ENCODE measurements at places on chromosomes 12 and 14. TPM values are rescaled to one million over a fixed set of nuclear protein-coding genes. Genes with fewer than 3 reads are reported as not detected.

DNA sequence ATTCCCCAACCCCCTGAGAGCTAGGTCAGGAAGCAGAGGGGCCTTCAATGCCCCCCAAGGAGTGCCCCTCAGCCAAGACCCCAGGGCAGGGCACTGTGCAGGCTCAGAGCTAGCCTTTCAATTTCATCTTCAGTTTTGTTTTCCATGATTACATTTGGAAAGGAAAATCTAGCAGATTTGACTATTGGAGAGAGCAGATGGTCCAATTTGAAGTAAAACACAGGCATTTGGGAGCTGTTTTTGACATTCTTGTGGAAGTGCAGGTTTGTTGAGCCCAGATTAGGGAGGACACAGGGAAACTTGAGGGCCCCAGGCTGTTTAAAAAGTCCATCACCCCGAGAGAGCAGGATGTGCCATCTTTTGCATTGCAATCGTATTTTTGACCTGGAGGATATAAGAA is 58.6 kb upstream of the GPATCH2L start:
- no peaks in the 10 kb centered on the region for H3K36me3 ChIP-seq
- peaks cover 11% of the 10 kb centered on the region for H3K4me1 ChIP-seq
- no peak overlapping the region for H3K4me3 ChIP-seq

- H3K4me1 ChIP-seq: no peaks in the 10 kb centered on the region
- H3K27ac ChIP-seq: no peak overlapping the region
- H3K27me3 ChIP-seq: no peaks in the 10 kb centered on the region
- DNase-seq: no peak
Measured at GRCh38 chr14:33560718-33561431, 390.0 kb downstream of the EGLN3 start.

- no peaks in the 10 kb centered on the region for H3K27me3 ChIP-seq
- no peak overlapping the region for H3K27ac ChIP-seq
- H3K4me3 ChIP-seq: no peak overlapping the region
- no peaks in the 10 kb centered on the region for H3K4me1 ChIP-seq
- DNase-seq: no peak
Measured at GRCh38 chr12:109686523-109686922, 27.1 kb upstream of the FAM222A start.

GRCh38 chr12:94535510-94535921 is 75.8 kb upstream of the CEP83 start:
- no peak overlapping the region for H3K4me3 ChIP-seq
- H3K27me3 ChIP-seq: no peaks in the 10 kb centered on the region
- peaks cover 5% of the 10 kb centered on the region for H3K4me1 ChIP-seq
- H3K36me3 ChIP-seq: no peaks in the 10 kb centered on the region
- H3K27ac ChIP-seq: no peak overlapping the region

- DNase-seq: no peak
- no peaks in the 10 kb centered on the region for H3K27me3 ChIP-seq
- no peaks in the 10 kb centered on the region for H3K4me1 ChIP-seq
- H3K36me3 ChIP-seq: no peaks in the 10 kb centered on the region
Measured at GRCh38 chr12:88339966-88340365, 197.9 kb downstream of the TMTC3 start.

- no peak overlapping the region for H3K27ac ChIP-seq
- peaks cover 14% of the 10 kb centered on the region for H3K36me3 ChIP-seq
- no peak for DNase-seq
- no peaks in the 10 kb centered on the region for H3K4me1 ChIP-seq
- H3K4me3 ChIP-seq: no peak overlapping the region
Measured at GRCh38 chr14:35320472-35320871, 28.3 kb downstream of the PSMA6 start.

GRCh38 chr12:95089462-95089861 is 16.0 kb upstream of the NR2C1 start:
- no peak overlapping the region for H3K27ac ChIP-seq
- no peak for DNase-seq
- no peak overlapping the region for H3K4me3 ChIP-seq
- no peaks in the 10 kb centered on the region for H3K4me1 ChIP-seq
- H3K36me3 ChIP-seq: no peaks in the 10 kb centered on the region
- no peaks in the 10 kb centered on the region for H3K27me3 ChIP-seq

GRCh38 chr14:60775296-60775695 is 40.7 kb downstream of the MNAT1 start:
- no peak overlapping the region for H3K27ac ChIP-seq
- no peaks in the 10 kb centered on the region for H3K4me1 ChIP-seq
- H3K27me3 ChIP-seq: no peaks in the 10 kb centered on the region
- DNase-seq: no peak

- peaks cover 10% of the 10 kb centered on the region for H3K4me1 ChIP-seq
- no peak for DNase-seq
- peak overlapping the region; percentile 84 for H3K4me3 ChIP-seq
- H3K27ac ChIP-seq: peak overlapping the region; percentile 88
- H3K27me3 ChIP-seq: no peaks in the 10 kb centered on the region
Measured at GRCh38 chr14:87992346-87992717, 650 bp downstream of the GALC start.

- H3K36me3 ChIP-seq: no peaks in the 10 kb centered on the region
- no peak overlapping the region for H3K4me3 ChIP-seq
- DNase-seq: no peak
- H3K4me1 ChIP-seq: no peaks in the 10 kb centered on the region
Measured at GRCh38 chr14:34742270-34743115, 28.1 kb upstream of the CFL2 start.

DNA sequence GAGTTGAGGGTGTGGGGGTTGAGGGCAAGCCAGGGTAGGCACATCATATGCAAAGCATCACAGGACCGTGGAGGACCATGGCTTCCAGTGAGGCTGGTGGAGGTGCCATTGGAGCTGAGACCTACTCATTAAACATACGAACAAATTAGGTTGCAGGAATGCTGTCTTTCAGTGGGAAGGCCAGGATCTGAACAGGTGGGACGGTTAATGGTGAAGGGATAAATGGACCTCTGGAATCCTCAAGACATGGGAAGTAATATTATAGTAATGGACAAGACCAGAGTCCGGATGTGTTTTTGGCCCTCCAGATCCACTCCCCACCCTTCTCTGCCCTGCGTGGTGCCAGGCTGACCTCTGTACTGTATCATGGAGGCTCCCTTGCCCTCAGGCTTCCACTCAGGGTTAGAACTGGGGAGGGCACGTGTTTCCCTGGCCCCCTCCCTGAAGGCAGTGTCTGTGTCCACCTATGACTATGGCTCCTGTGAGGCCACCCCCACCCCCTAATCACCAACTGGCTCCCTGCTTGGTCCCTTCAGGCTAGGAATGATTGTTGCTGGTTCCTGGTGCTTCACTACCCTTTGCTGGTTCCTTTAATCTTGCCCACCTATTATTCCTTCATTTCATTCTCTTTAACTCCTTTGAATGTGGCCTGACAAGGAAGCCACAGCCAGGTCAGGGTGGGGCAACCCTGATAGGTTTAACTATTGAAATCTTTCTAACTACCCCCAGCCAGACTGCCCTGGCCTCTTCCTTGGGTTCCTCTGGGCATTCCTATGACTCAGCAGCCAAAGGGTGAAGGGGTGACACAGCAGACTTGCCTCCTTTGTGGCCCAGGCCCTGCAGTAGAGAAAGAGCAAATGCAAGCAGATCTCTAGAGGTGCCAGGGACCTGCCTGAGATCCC is 10.7 kb downstream of the DHRS2 start:
- H3K36me3 ChIP-seq: no peaks in the 10 kb centered on the region
- H3K27ac ChIP-seq: no peak overlapping the region
- DNase-seq: no peak
- no peaks in the 10 kb centered on the region for H3K27me3 ChIP-seq
- no peak overlapping the region for H3K4me3 ChIP-seq

DNA sequence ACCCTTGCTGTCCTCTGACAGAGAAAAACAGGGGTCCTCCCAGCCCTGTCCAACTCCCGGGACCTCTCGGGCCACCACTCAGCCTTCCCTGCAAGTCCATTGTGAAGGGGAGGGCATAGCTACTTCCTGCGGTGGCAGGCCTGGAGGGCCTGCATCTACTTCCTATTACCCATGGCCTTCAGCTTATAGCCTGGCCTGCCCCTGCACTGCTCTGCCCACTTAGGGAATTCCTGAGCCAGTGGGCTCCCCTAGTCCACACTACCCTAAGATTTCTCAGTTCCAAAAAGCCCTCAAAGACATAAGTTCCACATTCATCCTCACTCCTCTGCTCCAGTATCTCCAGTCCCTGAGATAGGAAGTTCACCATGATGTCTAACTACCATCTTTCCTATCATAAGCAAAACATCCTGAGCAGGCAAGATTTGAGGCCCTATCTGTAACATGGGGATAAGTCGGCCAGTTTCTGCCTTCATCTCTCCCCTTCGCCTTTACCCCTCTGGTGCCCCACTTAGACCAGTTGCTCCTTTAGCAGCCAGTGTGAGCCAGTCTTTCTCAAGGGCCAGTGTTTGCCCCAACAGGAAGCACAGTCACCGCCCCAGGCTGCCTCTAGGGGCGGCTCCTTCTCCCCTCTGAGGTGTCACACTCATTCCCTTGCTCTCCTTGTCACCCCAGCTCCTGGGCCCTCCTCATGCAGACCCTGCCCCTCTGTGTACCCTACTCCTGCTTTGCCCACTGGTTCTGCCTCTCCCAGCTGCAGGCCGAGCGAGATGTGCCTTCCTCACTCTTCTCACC is 10.9 kb downstream of the HDAC7 start:
- peaks cover 87% of the 10 kb centered on the region for H3K4me1 ChIP-seq
- H3K36me3 ChIP-seq: peaks cover 16% of the 10 kb centered on the region

- no peak overlapping the region for H3K27ac ChIP-seq
- peaks cover 30% of the 10 kb centered on the region for H3K4me1 ChIP-seq
- DNase-seq: no peak
- no peaks in the 10 kb centered on the region for H3K36me3 ChIP-seq
Measured at GRCh38 chr14:31930493-31931240, 146.4 kb upstream of the ARHGAP5 start.

DNA sequence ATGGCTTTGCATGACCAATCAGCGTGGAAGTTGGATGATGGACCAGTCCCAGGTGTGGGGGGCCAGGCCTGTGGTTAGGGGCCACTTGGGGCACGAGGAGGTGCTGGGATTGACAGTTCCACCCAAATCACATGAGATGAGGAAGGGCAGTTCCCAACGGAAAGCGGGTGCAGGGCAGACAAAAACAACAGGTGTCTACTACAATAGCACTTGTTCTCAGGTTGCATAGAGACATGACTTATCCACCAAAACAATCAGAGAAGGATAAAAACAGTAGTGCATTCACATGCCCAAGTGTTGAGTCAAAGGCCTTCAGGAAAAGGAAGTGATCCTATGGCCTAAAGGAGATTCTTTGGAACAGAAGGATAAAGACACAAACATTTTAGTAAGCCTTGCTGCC is 14.6 kb upstream of the EIF2B2 start:
- H3K27ac ChIP-seq: peak overlapping the region; percentile 18
- no peaks in the 10 kb centered on the region for H3K27me3 ChIP-seq
- peaks cover 10% of the 10 kb centered on the region for H3K4me1 ChIP-seq
- DNase-seq: no peak
- no peaks in the 10 kb centered on the region for H3K36me3 ChIP-seq
- H3K4me3 ChIP-seq: no peak overlapping the region

DNA sequence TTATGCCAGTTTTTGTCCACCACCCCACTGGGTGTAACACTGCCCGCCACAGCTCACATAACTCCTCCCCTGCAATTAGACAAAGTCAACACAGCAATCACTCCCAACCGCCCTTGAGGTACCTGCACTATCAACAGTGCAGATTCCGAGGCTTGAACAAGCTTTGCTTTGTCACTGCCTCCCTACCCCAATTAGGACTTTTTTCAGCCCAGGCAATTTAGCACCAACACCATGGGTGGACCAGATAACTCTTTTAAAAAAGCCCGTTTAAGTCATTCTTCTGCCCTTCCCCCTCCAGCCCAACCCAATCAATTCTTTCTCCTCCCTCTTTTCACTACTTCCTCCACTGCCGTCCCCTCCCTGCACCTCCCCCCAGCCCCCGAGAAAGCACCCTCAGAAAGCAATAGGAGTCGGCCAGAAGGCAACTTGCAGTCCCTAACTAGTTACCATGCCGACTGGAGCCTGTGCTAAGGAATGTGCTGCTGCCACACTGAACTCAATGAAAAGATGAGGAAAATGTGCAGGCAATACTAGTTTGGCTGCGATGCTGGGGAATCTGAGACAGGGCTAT is 45.7 kb upstream of the OTX2 start:
- peaks cover 49% of the 10 kb centered on the region for H3K27me3 ChIP-seq
- H3K36me3 ChIP-seq: no peaks in the 10 kb centered on the region
- no peak overlapping the region for H3K4me3 ChIP-seq
- H3K4me1 ChIP-seq: no peaks in the 10 kb centered on the region

DNA sequence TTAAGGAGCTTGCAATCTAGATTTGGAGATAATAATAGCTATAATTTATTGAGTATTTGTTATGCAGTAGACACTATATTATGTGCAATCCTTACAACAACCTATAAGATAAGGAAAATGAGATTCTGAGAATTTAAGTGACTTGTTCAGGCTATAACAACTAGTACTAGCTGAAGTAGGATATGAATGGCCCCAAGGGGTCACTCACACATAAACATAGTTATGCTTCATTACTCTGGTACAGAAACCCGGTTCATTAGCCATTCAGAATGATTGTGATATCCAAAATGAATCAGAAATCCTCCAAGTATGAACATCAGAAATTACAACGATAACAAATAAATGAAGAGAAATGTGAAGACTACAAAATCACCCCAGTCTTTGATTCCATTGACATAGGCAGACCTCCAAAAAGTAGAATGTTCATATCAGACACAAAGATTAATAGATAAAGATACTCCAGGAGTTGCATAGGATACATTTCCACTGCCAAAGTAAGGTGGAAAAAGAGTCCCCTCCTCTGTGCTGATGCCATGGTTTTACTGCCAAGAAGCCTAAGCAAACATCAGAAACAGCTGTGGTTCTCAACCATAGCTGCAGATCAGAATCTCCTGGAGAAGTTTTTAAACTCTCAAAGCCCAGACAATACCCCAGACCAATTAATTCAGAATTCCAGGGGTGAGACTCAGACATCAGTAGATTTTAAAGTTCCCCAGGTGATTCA is 8.6 kb upstream of the NID2 start:
- no peak overlapping the region for H3K27ac ChIP-seq
- H3K27me3 ChIP-seq: no peaks in the 10 kb centered on the region
- no peak for DNase-seq
- no peaks in the 10 kb centered on the region for H3K4me1 ChIP-seq

- DNase-seq: no peak
- H3K36me3 ChIP-seq: no peaks in the 10 kb centered on the region
- H3K4me1 ChIP-seq: no peaks in the 10 kb centered on the region
- no peaks in the 10 kb centered on the region for H3K27me3 ChIP-seq
Measured at GRCh38 chr12:29751676-29752075, 32.1 kb downstream of the TMTC1 start.

The CEBPE gene
- not detected for total RNA-seq

The PABPN1 gene
- 43.6 TPM for total RNA-seq

The C14orf180 gene
- total RNA-seq: not detected

The GLT1D1 gene
- total RNA-seq: not detected

The AGAP2 gene
- 1.4 TPM for total RNA-seq

The SMCO2 gene
- total RNA-seq: 3.8 TPM

The TBC1D30 gene
- 1.8 TPM for total RNA-seq

The CLEC4C gene
- not detected for total RNA-seq

The SPTB gene
- 2.7 TPM for total RNA-seq

The CLEC6A gene
- not detected for total RNA-seq

The DEGS2 gene
- 24.3 TPM for total RNA-seq

The KCNJ8 gene
- 5.0 TPM for total RNA-seq

The PACS2 gene
- 30.2 TPM for total RNA-seq
